Right renal pelvis (tissue), 4 donors: ENCODE measurements at places on chromosomes 6 and 20. TPM values are rescaled to one million over a fixed set of nuclear protein-coding genes. Genes with fewer than 3 reads are reported as not detected.

GRCh38 chr6:119965008-119965407 is 615.4 kb upstream of the MAN1A1 start:
- no peak for DNase-seq

GRCh38 chr6:15476631-15477380 is 186.0 kb downstream of the DTNBP1 start:
- DNase-seq: no peak

ABHD16B gene
- polyA plus RNA-seq: not detected

GRCh38 chr6:137810554-137811120 is 56.4 kb upstream of the TNFAIP3 start:
- no peak for DNase-seq

DNA sequence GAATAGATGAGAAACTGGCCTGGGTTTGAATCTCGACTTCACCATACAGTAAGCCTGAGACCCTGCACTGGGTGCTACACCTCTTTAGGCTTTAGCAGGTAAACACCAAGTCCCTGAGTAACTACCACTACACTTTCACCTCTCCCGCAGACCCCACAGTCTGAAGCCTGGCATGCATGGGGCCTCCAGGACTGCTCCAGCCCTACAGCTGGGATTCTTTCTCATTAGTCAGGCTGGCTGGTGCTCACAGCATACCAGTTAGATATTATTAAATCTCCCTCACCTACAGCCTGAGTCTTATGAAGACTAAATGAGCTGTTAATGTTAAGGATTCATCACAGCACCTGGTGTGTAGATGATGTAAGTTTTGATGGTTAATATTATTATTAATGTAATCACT is 388.7 kb downstream of the ARHGAP18 start:
- no peak for DNase-seq
